T follicular helper cell (primary cell): ENCODE measurements at places on chromosomes 12 and 14.

DNA sequence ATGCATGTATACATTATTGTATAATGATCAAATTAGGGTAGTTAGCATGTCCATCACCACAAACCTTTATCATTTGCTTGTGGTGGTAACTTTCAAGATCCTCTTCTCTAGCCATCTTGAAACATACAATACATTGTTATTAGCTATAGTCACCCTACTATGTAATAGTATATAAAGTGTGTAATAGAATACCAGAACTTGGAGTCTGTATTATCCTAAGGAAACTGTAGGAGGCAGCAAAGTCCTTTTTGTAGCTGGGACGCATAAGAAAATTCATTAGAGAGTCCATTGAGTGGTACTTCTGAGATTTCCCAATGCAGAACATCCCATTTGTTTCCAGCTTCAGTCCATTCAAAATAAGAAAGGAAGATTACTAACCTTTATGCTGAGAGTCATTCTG is 325.9 kb upstream of the LRFN5 start:
- DNase-seq: no peak

DNA sequence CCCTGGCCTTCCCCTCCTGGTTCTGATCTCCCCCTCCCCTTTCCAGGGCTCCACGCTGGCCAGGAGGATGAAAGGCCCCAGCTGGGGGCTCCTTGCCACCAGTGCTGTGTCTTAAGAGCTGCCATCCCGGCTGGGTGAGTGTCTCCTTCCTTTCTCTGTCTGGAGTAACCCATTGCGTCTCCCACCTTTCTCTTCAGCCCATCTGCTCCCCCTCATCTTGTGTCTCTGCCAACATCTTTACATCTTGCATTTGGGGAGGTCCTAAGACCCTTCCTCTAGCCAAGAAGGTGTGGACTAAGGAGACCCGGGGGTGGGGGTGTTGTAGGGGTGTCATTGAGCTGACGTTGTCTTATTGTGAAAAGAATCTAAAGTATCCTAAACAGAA is 505 bp downstream of the BCL2L2 start:
- no peak for DNase-seq

DNA sequence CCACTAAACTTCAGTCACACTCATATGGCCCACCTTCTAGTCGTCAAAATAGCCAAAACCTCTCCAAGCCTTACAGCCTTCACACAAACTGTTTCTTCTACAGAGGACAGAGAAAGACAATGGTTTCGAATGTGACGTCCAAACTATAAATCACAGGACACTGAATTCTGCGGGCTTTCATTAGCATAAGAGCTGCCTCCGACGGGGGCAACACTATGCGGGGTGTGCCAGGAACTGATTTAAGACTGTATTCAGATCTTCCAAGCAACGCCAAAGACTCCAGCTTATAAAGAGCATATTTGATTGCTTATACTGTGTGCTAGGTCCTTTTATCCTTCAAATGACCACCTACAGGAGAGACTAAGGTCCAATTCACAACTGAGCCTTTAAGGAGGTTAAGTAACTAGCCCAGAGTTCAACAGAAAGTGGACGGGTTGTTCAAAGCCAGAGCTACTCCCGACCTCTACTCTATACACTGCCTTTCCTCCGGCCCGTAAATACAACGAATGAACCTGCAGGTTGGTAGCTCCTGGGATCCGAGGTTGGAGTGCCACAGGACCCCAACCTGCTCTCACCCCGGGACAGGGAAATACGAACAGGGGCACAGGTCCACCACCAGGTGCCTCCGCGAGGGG is 575 bp downstream of the L2HGDH start:
- no peak for DNase-seq

DNA sequence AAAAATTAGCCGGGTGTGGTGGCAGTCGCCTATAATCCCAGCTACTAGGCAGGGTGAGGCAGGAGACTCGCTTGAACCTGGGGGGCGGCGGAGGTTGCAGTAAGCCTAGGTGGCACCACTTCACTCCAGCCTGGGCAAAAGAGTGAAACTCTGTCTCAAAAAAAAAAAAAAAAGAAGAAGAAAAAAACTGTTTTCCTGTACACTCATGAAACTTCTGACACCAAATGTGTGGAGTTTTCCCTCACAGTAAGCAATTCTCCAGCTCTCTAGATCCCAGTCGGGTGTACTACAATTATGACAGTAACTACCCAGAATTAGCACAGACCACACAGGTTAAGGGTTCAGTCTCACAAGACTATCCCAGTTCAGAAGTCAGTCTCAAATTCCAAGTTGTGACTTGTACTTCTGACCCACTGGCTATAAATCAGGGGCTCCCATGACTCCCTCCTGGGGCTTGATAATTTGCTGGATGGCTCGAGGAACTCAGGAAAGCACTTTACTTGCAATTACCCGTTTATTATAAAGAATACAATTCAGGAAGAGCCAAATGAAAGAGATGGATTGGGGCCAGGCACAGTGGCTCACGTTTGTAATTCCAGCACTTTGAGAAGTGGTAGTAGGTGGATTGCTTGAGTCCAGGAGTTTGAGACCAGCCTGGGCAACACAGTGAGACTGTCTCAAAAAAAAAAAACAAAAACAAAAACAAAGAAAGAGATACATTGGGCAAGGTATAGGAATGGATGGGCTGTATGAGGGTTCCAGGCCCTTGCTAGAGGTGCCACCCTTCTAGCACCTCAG is 12.4 kb upstream of the ARF6 start:
- DNase-seq: no peak

- no peak for DNase-seq
These were observed 5.0 kb upstream of the ADGRD1 start for GRCh38 chr12:130948751-130949150.

DNA sequence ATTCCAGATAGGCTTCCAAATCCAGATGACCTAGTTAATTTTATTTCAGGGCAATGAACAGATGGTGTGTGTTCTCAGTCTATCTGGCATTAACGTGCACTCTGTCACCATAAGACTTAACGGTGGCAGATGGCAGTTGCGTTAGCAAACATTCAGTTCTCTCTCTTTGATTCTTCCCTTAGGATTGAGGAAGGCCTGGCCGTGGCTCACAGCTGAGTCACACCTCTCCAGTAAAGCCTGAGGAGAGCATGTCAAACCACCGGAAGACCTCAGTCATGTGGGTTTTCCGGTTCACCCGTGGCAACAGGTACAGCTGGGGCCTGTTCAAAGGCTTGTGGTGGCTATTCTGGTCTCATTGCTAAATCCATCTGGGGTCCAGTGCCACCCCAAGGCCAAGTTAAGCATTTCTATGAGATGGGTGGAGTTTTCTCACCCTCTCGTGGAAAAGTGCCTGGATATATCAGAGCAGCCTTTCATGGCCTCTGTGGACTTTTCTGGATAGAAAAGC is 545.1 kb upstream of the ATP2B1 start:
- no peak for DNase-seq

DNA sequence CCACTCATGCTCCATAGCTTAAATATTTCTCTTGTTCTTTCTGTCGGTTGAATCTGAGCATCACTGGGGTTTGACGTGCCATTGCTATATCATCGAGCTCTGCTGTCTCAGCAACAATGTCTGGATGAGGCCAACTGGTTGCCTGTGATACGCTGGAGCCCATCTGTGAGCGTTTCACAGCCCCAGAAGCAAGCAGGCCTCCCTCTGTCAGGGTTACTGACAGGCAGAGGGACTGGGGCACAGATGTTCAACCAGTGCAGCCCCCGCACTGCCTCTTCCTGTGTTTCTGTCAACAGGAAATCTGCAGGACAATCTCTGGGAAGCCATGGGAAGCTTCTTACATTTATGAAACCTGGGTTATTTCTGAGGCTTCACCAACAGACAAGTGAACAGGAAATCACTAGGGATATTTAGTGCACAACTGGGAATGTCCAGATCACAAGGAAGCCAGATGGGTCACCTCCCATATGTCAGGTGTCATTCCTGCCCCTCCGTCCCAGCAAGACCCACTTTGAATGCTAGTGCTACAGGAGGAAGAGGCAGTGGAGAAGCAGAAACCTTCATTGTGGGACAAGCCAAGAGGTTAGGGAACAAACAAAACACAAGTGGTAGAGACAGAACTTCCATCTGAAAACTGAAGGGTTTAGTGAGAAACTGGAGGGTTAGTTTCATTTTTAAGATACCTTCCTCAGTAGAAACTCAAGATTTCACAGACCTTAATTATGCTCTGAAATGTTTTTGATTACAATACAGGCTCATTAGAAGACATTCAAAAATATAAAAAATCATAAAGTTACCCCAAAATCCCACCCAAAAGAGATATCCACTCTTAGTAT is 24.1 kb downstream of the DMAC2L start:
- no peak for DNase-seq

- DNase-seq: no peak
These were observed 398.9 kb upstream of the MIS18BP1 start for GRCh38 chr14:45651890-45652289.

DNA sequence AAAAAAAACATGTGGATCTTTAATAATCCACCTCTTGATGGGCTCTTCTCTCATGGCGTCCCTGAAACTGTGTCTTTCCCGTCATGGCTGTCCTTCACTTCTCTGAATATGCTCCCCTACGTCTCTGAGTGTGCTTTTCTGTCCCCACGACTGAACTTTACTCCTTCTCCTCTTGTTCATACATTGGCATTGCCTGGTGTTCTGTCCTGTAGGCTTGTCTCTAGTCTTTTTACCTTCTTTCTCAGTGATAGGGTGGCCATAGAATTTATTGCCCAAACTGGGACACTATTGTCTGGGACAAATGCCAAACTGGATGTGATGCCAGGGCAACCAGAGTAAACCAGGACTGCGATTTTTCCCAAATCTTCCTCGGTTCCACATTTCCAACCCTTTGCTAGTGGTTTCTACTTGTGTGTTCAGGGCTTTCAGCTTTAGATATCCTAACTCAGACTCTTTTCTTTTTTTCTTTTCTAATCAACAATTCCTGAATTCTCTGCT is 202.2 kb downstream of the ATP23 start:
- DNase-seq: no peak

- peak; percentile 69 for DNase-seq
These were observed 10.5 kb downstream of the ZFP36L1 start for GRCh38 chr14:68782091-68782981.

GRCh38 chr12:116962197-116962596 is 51.4 kb downstream of the FBXW8 start:
- DNase-seq: no peak

DNA sequence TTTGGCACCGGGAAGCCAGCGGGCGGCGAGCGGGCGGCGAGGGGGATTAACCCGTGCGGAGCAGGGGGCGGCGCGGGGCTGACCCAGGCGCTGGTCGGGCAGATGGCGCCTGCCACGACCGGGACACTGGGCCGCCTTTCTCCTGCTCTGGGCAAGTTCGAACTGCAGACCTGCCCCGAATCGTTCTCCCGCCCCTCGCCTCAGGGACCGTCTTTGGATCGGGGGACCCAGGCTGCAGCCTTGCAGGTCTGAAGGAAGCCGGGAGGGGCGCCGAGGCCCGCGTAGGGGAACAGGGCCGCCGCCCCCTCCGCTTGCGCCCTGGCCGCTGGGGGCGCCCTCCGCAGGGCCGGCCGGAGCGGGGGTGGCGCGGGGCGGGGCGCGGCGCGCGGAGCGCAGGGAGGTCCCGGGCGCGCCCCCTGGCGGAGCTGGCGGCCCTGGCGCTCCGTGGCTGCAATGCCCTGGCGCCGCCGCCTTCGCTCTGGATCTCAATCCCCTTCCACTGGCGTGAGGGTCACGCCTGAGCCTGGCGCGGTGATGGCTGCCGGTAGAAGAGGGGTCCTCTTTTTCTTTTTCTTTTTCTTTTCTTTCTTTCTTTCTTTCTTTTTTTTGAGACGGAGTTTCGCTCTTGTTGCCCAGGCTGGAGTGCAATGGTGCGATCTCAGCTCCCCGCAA is 449 bp upstream of the LTBP2 start:
- peak; percentile 77 for DNase-seq

DNA sequence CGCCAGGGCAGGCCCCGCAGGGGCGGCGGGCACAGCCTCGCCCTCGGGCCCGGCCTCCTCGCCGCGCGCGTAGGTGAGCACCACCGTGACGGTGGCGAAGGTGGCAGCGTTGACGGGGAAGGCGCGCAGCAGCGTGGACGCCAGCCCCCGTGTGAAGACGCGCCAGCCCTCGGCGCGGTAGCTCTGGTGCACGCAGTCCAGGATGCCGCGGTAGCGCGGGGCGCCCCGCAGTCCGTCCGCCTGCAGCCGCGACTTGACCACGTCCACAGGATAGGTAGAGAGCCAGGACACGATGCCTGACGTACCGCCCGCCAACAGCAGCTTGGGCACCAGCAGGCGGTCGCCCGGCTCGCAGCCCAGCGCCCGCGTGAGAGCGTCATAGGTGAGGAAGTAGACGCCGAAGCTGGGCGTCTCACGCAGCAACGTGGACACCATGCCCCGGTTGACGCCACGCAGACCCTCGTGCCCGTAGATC is 13.9 kb downstream of the SLC25A29 start:
- no peak for DNase-seq

DNA sequence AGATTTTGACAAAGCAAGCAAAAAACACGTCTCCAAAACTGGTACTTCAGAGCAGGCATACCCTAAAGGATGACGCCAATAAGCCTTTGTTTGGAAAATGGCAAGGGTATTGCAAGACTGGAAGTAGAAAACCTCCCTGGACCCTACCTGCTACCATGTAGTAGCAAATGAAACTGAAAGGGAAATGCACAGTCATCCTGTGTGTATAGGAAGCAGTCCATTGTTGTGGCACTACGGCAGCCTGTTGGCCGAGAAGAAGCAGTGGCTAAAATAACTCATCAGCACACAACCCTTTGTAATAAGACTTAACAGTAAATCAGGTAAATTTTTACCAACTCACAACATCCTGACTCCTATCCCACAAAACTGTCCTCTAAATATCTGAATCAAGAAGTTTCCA is 386.4 kb downstream of the RGS6 start:
- no peak for DNase-seq

GRCh38 chr12:1634149-1634548 is 5.1 kb downstream of the WNT5B start:
- no peak for DNase-seq

GRCh38 chr12:62530596-62530995 is 64.0 kb downstream of the MON2 start:
- no peak for DNase-seq

DNA sequence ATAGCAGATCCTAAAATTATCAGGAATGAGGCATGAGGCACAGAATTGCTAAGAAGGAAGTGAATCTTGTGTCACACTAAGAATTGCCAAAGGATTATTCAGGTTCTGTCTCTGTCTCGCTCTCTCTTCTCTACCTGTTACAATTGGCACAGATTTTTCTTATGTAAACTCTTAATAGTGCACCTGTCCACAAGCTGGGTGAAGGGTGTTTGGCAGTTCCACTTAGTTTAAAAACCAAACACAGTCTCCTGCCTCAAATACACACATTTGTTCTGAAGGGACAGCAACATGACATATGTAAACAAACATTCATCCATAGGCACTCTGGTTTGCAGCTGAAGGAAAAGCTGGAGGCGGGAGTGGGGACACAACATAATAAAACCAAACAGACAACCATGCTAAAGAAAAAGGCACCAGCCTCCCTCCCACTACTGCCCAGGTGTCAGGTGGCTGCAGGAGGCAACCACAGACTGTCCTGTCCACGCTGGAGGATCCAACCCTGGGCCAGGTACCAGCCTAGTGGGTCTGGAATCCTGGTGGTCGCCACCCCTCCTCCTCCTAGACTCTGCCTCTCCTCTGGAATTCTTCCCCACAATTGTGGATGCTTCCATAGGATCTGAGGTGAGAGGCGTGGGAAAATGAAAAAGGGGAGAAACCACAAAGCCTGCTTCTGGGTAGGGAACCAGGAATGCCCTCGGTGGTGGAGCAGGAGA is 81.2 kb downstream of the TMEM260 start:
- DNase-seq: no peak

- DNase-seq: no peak
These were observed 181.2 kb upstream of the MIS18BP1 start for GRCh38 chr14:45434221-45434620.

- no peak for DNase-seq
These were observed 50.1 kb downstream of the GALNT9 start for GRCh38 chr12:132279184-132279889.
